ENCODE measurements at places on chromosomes 2 and 18.
A peak's percentile ranks its signal among the peaks of the same experiment; 100 is the strongest.

DNA sequence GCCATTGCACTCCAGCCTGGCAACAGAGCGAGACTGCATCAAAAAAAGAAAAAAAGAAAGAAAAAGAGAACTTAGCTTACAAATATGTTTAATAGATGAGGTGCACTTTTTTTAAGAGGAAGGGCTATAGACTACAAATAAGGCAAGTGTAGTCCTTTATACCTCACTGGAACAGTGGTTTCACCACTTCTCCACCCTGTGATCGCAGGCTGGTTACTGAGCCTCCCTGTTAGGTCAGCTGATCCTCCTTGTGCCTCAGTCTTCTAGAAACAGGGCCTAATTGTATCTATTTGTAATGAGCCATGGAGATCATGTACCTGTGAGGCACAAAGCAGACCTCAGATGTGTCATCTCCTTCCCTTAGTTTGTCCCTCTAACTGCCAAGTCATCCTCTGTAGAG, 4.5 kb downstream of the CXCR2 start:
- DNase-seq, result no peak

DNA sequence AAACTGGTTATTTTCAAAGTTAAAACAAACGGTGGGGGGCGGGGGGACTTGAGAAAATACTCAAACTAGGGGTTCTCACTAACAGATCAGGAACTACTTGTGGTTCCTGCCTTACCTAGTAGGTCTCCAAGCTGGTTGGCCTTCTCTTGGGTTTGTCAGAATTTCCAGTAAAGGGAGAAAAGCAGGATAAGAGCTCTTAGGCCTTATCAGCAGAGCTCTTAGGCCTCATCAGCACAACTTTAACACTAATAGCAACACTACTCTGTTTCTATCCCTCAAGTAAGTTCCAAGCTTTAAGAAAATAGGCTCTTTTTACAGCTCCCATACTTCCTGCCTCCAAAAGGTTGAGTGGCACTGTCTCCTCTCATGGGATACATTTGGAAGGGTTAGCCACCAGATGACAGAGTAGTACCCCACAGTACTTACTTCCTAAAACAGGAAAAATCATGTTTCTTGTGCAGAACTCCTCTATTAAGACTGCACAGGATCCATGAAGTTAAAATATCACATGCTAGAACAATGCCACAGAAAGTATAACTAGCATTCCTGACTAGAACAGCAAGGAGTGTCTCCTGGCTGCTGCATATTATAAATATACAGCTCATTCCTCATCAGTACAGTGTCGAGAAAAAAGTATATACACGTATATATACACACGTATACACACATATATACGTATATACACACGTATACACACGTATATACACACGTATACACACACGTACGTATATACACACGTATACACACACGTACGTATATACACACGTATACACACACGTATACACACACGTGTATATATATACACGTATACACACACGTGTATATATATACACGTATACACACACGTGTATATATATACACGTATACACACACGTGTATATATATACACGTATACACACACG, 6.1 kb downstream of the FBXO11 start:
- DNase-seq, result no peak

- no peak for DNase-seq
These were observed 269.8 kb downstream of the GLI2 start for GRCh38 chr2:121005453-121005852.

GRCh38 chr2:69305712-69306392, 81.2 kb downstream of the GFPT1 start:
- DNase-seq, result no peak

- peak; percentile 57 for DNase-seq
These were observed 272.3 kb upstream of the EPHA4 start for GRCh38 chr2:221844212-221845020.

- no peak for DNase-seq
These were observed 9.6 kb upstream of the TGIF1 start for GRCh38 chr18:3440341-3440740.

- DNase-seq, result no peak
These were observed 50.8 kb upstream of the CTAGE1 start for GRCh38 chr18:22468554-22468891.

GRCh38 chr2:10426726-10427617, 21.2 kb downstream of the ODC1 start:
- DNase-seq, result no peak

- DNase-seq, result peak; percentile 29
These were observed 293.8 kb downstream of the CNTNAP5 start for GRCh38 chr2:124318913-124319312.

- no peak for DNase-seq
These were observed 321.5 kb upstream of the TANK start for GRCh38 chr2:160838691-160839090.

DNA sequence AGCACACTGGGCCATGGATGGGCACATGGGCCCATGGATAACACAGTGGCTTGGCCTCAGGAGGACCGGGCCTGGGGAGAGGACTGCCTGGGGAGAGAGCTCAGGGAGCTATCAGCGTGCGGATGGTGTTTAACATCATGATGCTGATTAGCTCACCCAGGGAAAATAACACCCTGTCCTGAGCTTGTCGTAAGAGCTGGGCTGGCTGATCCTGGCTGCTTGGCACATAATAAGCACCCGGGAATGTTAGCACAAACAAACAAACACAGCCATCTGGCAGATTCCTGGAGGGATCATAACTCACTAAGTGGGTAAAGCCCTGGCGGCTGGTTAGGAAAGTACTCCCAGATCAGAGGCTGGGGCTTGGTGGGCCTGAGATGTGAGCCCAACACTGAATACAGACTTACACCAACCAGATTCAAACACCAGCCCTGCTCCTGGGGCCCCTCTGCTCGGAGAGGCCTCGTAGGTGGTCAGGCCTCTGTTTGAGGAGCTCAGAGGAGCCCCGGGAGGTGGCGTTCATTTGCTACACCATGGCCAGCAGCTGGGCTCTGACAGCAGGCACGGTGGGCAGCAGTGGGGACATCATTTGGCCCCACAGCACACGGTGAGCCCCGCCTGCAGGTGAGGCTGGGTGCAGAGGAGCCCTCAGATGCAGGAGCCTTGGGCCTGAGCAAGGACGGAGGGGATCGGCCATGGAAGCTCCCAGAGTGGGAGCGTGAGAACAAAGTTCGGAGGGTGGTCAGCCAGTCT, 193.4 kb upstream of the HDAC4 start:
- DNase-seq, result no peak

- no peak for DNase-seq
These were observed 247.2 kb upstream of the RAB12 start for GRCh38 chr18:8361941-8362471.

DNA sequence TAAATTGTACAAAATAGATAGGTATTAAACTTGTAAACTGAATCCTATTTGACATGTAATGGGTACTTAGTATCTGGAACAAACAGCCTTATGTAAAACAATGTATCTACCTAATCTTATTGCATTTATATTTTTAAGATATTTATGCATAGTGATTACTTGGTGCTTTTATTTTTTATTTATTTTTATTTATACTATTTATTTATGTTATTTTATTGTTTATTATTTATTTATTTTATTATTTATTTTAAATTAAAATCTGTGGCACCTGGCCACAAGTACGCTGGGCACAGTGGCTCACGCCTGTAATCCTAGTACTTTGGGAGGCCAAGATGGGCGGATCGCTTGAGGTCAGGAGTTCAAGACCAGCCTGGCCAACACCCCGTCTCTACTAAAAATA, 26.9 kb downstream of the MRO start:
- DNase-seq, result no peak

DNA sequence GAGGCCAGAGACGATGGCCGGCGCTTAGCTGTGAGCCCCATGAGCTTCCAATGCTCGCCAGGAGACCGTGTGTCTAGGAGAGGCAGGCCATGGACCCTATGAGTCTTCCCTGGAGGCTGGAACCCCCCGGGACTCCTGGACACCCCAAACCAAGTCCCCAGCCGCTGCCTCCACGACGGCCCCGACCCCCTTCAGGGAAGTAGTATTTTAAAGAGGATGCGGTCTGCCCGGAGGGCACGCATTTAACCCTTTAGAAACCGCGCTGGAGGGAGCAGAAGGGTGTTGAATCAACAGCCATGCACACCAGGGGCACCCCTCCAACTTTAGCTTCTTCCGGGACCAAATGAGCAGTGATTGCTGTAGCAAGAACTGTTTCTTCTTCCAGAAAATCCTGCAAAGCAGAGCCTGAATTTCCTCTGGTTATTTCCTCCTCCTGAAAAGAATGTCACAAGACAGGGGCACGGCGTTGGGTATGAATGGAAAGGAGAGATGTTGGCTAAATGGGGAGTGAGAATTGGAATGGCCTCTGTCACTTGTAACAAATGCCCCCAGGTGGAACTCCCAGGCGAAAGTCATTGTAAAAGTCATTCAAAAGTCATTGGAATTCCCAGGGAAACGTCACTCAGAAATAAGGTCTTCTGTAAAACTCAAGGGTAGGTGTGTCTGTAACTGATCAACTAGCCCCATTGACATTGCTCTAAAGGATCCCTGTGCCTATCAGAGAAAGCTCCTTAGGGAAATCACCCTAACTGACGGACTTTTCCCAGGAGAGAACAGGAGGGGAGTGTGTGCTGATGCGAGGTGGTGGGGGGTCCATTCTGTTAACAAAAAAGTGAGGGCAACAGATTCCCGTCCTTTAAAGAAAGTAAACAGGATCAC, 5.8 kb upstream of the GBX2 start:
- DNase-seq, result no peak

DNA sequence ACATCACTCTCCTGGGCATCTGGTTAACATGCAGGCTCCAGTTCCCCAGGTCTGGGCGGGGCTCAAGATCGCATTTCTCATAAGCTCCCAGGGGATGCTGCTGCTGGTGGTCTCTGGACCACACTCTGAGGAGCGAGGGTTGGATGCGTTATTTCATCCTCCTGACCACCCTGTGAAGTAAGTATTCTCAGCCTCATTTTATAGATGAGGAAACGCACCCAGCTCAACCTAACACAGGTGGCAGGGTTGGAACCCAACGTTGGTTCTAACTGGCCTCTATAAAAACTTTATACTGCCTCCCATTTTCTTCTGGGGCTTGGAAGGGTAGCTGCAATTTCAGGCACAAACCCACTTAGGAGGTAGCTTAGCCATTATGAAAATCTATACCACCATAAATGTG, 120.5 kb downstream of the FAM210A start:
- DNase-seq, result no peak

- no peak for DNase-seq
These were observed 110.0 kb downstream of the LNPK start for GRCh38 chr2:175892046-175892445.

GRCh38 chr2:71792926-71793761, 339.8 kb downstream of the DYSF start:
- DNase-seq, result no peak

DNA sequence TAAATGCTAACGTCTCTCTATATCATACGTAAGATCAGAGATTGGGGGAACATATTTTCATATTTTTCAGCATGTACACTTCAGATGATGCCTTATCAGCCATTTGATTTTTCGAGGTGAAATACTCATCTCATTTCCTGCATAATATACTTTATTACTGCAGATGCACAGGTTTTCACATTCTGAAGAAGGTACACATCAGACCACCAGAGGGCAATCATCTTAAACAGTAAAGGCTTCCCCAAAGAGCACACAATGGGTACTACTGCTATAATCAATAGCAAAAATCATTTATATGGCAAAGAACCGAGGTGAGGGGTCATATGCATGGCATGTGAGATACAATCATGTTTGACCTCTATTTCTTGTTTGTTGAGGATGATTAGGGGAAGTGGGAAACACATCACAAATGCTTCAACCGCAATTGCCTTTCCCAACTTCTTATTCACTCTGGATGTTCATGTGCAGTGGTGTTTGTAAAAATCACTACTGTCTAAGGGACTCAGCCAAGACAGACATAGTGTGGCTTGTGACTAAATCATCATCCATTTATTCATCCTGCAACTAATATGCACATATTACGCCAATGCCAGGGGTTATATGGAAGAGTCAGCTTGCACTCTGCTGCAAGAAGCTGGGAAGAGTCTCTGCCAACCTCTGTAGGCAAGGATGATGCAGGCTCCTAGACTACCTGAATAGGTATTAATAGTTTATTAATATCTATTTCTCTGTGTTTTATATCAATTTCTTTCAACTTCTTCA, 118.7 kb downstream of the EPB41L3 start:
- peak; percentile 23 for DNase-seq

- DNase-seq, result no peak
These were observed 22.3 kb downstream of the ADCYAP1 start for GRCh38 chr18:926946-927345.

Measured in NCI-H1105 treated with DMSO at 0.1 percent for 48 hours (cell line).